ENCODE measurements at places on chromosomes 12 and 14.

DNA sequence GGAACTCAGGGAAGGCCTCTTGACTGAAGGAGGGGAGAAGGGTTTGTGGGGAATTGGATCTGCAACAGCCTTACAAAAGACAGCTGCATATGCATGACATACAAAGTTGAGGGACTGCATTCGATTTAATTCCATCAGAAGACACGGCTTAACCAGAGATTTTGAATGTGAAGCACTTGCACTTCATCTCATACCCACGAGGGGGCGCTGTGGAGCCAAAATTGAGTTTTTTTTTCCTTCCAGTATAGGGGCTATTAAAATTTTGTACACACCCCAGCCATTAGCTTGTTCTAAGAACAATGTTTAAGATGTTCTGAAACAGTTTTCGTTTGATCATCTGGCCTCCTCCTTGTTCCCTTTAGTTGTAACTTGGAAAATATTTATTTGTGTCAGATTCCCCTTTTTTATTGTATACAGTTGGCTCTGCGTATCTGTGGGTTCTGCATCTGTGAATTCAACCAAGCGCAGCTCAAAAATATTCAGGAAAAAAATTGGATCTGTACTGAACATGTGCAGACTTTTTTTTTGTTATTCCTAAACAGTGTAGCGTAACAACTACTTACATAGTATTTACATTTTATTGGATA, 1.6 kb downstream of the SUDS3 start:
- H3K4me1 ChIP-seq, result peaks cover 35% of the 10 kb centered on the region
- H3K27me3 ChIP-seq, result no peaks in the 10 kb centered on the region
- H3K36me3 ChIP-seq, result peaks cover 17% of the 10 kb centered on the region
- H3K27ac ChIP-seq, result peak overlapping the region; percentile 92
- peak overlapping the region; percentile 85 for H3K4me3 ChIP-seq

DNA sequence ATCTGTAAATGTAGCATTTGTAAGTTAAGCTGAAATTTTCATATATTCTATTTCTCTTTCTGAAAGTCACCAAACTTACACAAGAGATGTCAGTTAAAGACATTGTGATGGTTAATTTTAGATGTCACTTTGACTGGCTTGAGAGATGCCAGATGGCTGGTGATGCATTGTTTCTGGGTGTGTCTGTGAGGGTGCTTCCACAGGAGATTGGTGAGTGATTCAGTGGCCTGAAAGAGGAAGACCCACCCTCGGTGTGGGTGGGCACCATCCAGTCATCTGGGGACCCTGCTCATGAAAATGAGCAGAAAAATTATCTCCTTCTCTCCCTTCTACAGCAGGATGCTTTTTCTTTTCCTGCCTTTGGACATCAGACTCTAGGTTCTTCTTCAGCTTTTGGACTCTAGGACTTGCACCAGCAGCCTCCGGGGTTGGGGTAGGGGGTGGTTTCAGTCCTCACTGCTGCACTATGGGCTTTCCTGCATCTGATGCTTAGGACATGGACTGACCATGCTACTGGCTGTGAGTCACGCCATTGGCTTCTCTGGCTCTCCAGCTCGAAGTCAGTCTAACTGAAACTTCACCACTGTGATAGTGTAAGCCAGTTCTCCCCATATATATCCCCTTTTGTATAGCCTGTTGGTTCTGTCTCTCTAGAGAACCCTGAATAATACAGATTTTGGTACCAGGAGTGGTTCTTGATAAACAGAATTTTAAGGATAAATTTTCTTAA, 20.9 kb downstream of the PDE6H start:
- no peaks in the 10 kb centered on the region for H3K27me3 ChIP-seq
- H3K27ac ChIP-seq, result no peak overlapping the region
- H3K36me3 ChIP-seq, result no peaks in the 10 kb centered on the region
- no peak for DNase-seq

DNA sequence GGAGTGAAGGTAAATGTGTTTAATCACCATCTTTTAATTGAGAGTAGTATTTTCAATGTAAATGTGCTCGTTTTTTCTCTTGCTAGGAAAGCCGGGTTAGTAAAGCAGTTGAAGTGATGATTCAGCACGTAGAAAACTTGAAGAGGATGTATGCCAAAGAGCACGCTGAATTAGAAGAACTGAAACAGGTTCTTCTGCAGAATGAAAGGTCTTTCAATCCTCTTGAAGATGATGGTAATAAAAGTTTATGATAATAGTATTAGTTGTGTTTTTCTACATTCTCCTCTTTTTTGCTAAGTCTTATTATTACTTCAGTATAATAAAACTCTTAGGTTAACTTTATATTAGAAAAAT, 93.9 kb downstream of the DNAI7 start:
- H3K4me1 ChIP-seq, result no peaks in the 10 kb centered on the region
- no peak overlapping the region for H3K27ac ChIP-seq
- DNase-seq, result no peak
- H3K4me3 ChIP-seq, result no peak overlapping the region

DNA sequence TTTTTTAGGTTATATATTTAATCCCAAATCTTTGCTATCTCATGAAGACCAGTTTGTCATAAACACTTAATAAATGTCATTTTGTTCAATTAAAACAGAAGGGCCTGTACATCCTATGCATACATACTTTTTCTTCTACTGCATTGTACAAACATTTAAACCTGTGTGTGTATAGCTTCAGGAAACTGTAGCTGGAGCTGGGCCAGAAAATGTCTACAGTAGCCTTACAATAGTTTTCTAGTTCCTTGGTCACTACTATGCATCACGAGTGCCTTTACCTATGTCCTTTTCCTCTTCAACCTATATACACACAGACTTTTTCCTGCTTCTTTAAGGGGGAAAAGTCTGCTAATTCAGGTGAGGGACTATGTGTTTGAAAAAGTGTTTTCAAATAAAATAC, 302.8 kb downstream of the PAWR start:
- no peak overlapping the region for H3K27ac ChIP-seq
- H3K4me1 ChIP-seq, result no peaks in the 10 kb centered on the region
- no peaks in the 10 kb centered on the region for H3K27me3 ChIP-seq
- no peak for DNase-seq
- H3K36me3 ChIP-seq, result no peaks in the 10 kb centered on the region

DNA sequence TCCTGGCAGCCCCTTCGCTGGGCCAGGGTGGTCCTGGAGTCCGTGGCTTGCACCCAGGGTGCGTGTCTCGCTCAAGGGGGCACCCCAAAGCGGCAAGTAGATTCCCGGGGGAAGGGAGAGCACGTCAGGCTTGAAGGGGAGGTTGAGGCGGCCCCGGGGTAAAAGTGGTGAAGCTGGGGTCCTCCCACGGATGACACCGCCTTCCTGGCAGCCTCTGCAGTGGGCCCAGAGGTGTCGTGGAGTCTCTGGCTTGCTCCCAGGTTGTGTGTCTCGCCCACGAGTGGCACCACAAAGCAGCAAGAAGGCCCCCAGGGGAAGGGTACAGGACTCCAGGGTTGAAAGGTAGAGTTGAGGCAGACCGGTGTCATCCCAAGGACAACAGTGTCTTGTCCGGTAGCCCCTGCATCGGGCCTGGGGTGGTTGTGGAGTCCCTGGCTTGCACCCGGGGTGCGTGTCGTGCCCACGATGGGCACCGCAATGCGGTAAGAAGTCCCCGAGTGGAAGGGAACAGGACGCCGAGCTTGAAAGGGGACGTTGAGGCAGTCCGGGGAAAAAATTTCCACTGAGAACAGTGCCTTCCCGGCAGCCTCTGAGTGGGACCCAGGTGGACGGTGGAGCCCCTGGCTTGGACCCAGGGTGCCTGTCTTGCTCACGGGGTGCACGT, 158.0 kb upstream of the ALG10B start:
- no peak for DNase-seq
- no peak overlapping the region for H3K4me3 ChIP-seq
- no peaks in the 10 kb centered on the region for H3K4me1 ChIP-seq
- H3K27ac ChIP-seq, result no peak overlapping the region
- no peaks in the 10 kb centered on the region for H3K36me3 ChIP-seq
- H3K27me3 ChIP-seq, result no peaks in the 10 kb centered on the region

DNA sequence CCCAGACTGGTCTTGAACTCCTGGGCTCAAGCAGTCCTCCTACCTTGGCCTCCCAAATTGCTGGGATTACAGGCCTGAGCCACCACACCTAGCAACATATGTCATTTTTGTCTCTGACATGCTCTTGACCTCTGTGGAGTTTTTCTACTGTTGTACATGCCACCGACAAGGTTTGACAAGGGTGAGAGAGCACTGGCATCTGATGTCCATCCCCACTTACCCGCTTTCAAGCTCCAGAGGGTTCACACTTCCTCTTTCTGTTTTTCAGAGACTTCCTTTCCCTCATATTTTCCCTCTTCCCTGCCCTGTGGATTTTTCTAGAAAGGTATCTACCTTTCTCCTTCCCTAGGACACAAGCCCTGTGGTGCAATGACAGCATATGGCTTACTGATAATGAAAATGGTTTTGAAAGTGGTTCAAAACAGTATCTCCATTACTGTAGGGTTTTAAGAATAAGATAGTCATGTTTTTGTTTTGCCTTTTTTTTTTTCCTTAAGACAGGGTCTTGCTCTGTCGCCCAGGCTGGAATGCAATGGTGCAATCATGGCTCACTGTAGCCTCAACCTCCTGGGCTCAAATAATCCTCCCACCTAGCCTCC, 27.7 kb upstream of the PLEKHG3 start:
- no peaks in the 10 kb centered on the region for H3K27me3 ChIP-seq
- no peak for DNase-seq

- H3K27me3 ChIP-seq, result no peaks in the 10 kb centered on the region
- no peaks in the 10 kb centered on the region for H3K4me1 ChIP-seq
- DNase-seq, result no peak
- H3K27ac ChIP-seq, result no peak overlapping the region
- no peak overlapping the region for H3K4me3 ChIP-seq
Observed at GRCh38 chr12:100741084-100741711, 53.4 kb upstream of the ANO4 start.

GRCh38 chr14:94750371-94750770, 19.5 kb downstream of the GSC start:
- H3K27me3 ChIP-seq, result no peaks in the 10 kb centered on the region
- no peak overlapping the region for H3K4me3 ChIP-seq
- no peak overlapping the region for H3K27ac ChIP-seq
- no peaks in the 10 kb centered on the region for H3K4me1 ChIP-seq
- no peak for DNase-seq

DNA sequence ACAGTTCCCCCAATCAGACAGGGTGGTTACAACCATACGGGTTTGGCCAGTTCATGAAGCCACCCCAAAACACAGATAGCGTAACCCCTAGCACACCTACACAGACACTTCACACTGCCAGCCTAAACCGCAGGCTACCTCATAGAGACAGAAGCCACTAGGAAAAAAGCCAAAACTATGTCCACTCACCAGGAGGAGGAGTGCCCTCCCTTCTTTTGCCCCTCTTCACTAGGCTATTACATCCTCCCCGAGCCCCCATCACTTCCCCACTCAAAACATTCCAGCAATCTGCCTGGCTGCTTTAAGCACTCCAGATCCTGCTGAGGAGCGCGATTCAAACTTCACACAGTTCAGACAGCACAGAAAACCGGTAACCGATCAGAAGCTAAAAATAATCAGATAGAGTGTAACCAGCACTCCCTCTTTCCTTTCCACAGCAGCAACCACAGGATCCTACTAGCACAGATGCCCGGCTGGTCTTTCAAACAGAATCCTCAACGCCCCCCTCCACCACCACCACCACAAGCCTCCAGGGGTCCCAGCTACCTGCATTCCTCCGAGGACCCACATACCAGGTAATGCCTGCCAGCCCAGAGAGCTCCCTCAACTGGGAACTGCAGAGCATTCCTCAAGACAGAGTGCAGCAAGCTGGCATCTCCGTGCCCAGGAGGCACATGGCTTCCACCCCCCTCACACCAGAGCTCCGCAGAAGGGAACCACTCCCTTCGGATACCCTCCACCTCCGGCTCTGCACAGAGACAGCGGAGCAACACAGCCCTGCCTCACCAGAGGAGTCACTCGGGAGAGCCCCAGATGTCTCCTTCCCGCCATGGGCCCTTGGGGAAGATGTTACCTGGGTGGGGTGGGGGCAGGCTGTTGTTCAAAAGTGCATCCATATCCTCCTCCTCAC, 1.5 kb downstream of the CHD4 start:
- H3K36me3 ChIP-seq, result peaks cover 16% of the 10 kb centered on the region
- DNase-seq, result no peak
- H3K4me1 ChIP-seq, result peaks cover 28% of the 10 kb centered on the region
- H3K4me3 ChIP-seq, result peak overlapping the region; percentile 92

DNA sequence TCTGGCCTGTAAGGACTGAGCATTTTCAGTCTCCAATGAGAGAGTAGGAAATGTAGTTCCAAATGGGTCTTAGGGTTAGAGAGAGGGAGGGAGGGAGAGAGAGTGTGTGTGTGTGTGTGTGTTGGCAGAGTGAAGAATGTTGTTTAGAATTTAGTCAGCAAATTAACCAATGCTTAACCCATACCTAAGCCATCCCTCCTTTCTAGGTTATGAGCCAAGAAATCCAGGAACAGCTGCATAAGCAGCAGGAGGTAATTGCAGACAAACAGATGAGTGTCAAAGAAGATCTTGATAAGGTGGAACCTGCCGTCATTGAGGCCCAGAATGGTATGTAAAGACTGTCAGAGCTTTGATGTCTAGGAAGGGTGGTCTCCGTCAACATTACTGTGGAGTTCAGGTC, 56.9 kb downstream of the HSP90AA1 start:
- H3K4me1 ChIP-seq, result no peaks in the 10 kb centered on the region
- H3K27me3 ChIP-seq, result no peaks in the 10 kb centered on the region
- peaks cover 90% of the 10 kb centered on the region for H3K36me3 ChIP-seq
- DNase-seq, result no peak

DNA sequence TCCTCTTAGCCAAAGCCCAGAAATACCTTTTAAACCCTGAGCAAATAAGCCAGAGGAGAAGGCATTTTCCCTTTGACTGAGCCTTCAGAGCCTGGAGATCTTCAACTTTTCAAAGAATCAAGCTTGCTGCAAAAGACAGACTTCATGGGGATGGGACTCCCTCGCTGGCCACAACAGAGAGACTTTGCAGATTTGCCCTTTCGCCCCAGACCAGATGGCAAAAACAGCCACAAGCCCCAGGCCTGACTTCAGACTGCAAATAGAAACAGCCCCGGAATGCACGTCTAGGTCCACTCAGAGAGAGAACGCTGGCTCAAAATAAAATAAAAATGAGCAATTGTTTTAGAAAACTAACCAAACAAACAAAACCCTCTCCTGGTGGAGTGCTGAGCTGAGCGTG, 114.6 kb upstream of the MED13L start:
- H3K36me3 ChIP-seq, result no peaks in the 10 kb centered on the region
- H3K27ac ChIP-seq, result peak overlapping the region; percentile 0
- H3K4me3 ChIP-seq, result no peak overlapping the region
- no peaks in the 10 kb centered on the region for H3K27me3 ChIP-seq

- no peaks in the 10 kb centered on the region for H3K36me3 ChIP-seq
- no peaks in the 10 kb centered on the region for H3K27me3 ChIP-seq
- no peaks in the 10 kb centered on the region for H3K4me1 ChIP-seq
- no peak overlapping the region for H3K27ac ChIP-seq
- no peak overlapping the region for H3K4me3 ChIP-seq
Observed at GRCh38 chr14:49930720-49931119, 37.8 kb downstream of the ARF6 start.

GRCh38 chr14:86779416-86779815, 1213.6 kb downstream of the GALC start:
- H3K36me3 ChIP-seq, result no peaks in the 10 kb centered on the region
- DNase-seq, result no peak
- no peaks in the 10 kb centered on the region for H3K27me3 ChIP-seq
- H3K4me3 ChIP-seq, result no peak overlapping the region

Data from thoracic aorta (tissue), 2 donors.